Activated T-helper 17 cell treated with anti-CD3 and anti-CD28 coated beads, Interleukin-2, amount 50 U/mL, for 72 hours (primary cell): ENCODE measurements at places on chromosomes 11 and 22. TPM values are rescaled to one million over a fixed set of nuclear protein-coding genes. Genes with fewer than 3 reads are reported as not detected.

Gene TTC28
- total RNA-seq: 0.28 TPM

Gene KRTAP5-2
- total RNA-seq: not detected

DNA sequence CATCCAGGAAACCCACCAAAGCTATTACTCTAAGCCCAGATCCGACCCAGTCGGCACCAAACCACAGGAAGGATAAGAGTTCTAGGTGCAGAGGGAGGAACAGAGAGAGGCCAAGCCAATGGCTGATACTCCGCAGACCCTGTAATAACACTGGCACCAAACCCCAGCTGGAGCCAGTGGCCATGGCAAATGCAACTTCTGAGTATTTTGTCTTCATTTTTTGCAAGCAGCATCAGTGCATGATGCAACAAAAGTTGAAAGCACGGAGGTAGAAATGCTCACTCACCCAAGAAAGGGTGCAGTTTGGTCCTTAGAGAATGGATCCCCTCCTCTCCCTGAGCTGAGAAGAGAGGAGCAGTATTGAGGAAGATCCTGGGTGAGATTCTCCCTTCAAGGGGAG is 2.8 kb downstream of the TMEM121B start:
- peak overlapping the region; percentile 49 for H3K4me3 ChIP-seq
- H3K4me1 ChIP-seq: peaks cover 38% of the 10 kb centered on the region
- peak overlapping the region; percentile 32 for H3K27ac ChIP-seq
- peaks cover 8% of the 10 kb centered on the region for H3K27me3 ChIP-seq
- no peak for ATAC-seq

- H3K4me3 ChIP-seq: peak overlapping the region; percentile 79
- H3K27ac ChIP-seq: no peak overlapping the region
- ATAC-seq: peak; percentile 46
- no peaks in the 10 kb centered on the region for H3K27me3 ChIP-seq
These were observed 625 bp downstream of the RFPL2 start for GRCh38 chr22:32204040-32204855.

DNA sequence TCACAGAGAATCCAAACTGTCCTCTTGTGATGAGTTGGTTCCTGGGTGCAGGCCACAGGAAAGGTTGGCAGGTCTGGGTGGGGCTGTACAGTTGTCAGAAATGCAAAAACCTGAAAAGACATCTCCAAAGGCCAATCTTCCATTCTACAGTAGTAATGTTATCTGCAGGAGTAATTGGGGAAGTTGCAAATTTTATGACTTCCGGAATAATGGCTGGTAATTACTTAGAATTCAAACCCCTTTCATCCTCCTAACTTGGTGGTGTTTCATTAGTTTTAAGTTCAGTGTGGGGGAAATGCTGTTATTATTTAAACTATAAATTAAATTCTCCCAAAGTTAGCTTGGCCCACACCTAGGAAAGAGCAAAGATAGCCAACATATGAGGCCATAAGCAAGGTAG is 64.7 kb upstream of the FAT3 start:
- no peak overlapping the region for H3K27ac ChIP-seq
- H3K27me3 ChIP-seq: no peaks in the 10 kb centered on the region

GRCh38 chr22:39439170-39439569 is 17.6 kb upstream of the MGAT3 start:
- no peaks in the 10 kb centered on the region for H3K4me1 ChIP-seq
- H3K27me3 ChIP-seq: peaks cover 9% of the 10 kb centered on the region
- peak overlapping the region; percentile 16 for H3K4me3 ChIP-seq
- H3K36me3 ChIP-seq: no peaks in the 10 kb centered on the region
- H3K27ac ChIP-seq: no peak overlapping the region
- peak; percentile 61 for ATAC-seq

DNA sequence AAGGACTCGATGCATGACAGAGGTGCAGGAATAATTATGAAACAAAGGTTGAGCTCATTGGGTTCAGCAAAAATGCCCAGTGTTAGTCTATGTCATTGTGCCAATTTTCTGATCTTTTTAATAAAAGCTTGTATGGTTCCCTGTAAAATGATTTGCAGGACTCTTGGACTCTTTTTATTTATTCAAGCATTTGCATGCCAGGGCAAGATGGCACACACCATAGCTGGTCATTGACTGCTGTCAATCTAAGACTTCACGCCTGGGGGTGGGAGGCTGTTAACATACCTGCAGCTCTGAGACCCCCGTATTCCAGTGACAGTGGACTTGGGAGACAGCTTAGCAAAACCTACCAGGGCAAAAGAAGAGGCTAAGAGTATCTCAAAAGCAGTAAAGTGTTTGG is 32.0 kb upstream of the ANO1 start:
- no peaks in the 10 kb centered on the region for H3K36me3 ChIP-seq
- no peaks in the 10 kb centered on the region for H3K4me1 ChIP-seq
- peaks cover 41% of the 10 kb centered on the region for H3K27me3 ChIP-seq
- ATAC-seq: no peak

DNA sequence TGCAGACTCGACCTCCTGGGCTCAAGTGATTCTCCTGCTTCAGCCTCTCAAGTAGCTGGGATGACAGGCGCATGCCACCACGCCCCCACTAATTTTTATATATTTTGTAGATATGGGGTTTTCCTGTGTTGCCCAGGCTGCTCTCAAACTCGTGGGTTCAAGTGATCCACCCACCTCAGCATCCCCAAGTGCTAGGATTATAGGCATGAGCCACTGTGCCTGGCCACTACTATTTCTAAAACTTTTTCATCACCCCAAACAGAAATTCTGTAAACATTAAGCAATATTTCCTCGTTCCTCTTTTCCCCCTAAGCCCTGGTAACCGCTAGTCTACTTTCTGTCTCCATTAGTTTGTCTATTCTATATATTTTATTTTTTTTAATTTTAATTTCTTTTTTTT is 9.0 kb upstream of the ATG16L2 start:
- peaks cover 25% of the 10 kb centered on the region for H3K36me3 ChIP-seq
- H3K27ac ChIP-seq: no peak overlapping the region
- no peak for ATAC-seq
- H3K4me3 ChIP-seq: no peak overlapping the region
- H3K4me1 ChIP-seq: peaks cover 4% of the 10 kb centered on the region
- no peaks in the 10 kb centered on the region for H3K27me3 ChIP-seq

DNA sequence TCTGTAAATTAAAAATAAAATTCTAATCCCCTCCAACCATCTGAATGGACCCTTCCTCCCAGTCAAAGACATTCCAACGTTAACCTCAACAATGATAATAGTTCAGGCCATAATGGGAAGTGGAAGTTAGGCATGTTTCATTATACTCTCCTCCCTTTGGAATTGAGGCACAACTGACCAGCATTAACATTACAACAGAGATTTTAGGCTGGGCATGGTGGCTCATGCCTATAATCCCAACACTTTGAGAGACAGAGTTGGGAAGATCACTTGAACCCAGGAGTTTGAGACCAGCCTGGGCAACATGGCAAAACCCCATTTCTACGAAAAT is 2.4 kb upstream of the CTSF start:
- H3K27me3 ChIP-seq: peaks cover 18% of the 10 kb centered on the region
- no peaks in the 10 kb centered on the region for H3K36me3 ChIP-seq
- ATAC-seq: no peak
- H3K4me1 ChIP-seq: no peaks in the 10 kb centered on the region
- no peak overlapping the region for H3K27ac ChIP-seq

DNA sequence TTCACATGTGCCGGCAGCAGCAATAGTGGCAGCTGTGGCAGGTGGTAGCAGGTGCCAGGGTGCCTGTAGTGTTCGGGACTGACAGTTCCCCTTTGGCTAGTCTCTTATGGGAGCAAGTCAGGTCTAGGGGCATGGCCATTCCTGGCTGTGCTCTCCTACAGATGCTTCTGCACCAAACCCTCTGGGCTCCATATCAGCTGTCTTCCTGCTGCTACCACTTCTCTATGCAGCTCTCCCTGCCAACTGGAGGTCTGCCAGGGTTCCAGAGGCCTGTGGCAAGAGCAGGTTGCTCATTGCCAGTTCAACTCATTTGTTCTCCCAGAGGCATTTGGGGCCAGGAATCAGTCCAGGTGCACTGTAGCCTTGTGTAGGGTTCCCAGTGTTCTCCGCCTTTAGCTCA is 473.7 kb downstream of the JRKL start:
- H3K27me3 ChIP-seq: no peaks in the 10 kb centered on the region
- H3K36me3 ChIP-seq: no peaks in the 10 kb centered on the region
- ATAC-seq: no peak
- no peak overlapping the region for H3K4me3 ChIP-seq
- no peak overlapping the region for H3K27ac ChIP-seq

DNA sequence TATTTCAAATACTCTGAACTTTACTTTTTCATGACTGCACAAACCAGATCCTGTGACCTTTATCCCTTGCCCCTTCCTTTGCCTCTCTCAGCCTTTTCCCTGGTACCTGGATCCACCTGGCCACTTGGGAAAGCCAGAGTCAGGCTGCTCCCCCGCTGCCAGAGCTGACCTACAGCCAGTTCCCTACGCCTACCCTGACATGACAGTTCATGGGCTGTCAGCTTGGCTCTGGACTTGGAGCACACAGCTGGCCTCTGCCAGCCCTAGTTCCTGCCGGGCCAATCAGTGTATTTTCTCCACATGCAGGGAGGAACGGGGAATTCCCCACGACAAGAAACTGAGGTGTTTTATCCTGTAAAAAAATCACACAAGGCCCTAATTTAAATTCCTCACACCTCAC is 382.6 kb downstream of the INSC start:
- peaks cover 7% of the 10 kb centered on the region for H3K27me3 ChIP-seq
- no peak overlapping the region for H3K4me3 ChIP-seq
- no peaks in the 10 kb centered on the region for H3K4me1 ChIP-seq
- no peak for ATAC-seq
- no peaks in the 10 kb centered on the region for H3K36me3 ChIP-seq

Gene DCHS1
- total RNA-seq: 0.26 TPM

DNA sequence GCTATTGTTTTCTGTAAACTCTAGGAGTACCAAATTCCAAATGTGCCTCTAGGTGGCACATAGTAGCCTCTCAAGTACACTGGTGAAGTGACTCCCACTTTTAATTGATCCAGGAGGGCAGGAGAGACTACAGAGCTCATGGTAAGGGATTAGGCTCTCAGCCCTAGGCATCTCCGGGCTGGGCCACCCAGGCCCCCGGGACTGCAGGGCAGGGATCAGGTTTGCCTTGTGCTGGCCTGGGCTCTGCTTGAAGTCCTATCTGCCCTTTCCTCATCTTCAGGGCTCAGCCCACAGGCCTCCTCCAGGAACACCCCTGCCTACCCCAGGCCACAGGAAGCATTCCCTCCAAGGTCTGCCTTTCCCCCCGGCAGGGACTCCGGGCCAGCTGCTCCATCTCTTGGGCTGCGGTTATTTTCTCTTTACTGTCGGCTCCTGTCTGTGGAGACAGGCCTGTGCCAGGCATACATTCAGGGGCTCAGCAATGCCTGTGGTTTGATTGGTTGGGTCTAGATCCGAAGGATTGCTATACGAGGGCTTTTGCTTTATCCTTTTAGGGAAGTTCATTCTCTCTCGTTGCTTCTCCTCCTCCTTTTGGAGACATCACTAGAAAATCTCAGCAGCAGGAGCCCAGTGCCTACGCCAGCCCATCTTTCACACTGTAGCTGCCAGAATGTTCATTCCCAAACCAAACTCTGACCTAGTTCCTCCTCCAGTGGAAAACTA is 32.8 kb downstream of the PARVA start:
- H3K4me1 ChIP-seq: no peaks in the 10 kb centered on the region
- no peaks in the 10 kb centered on the region for H3K36me3 ChIP-seq
- H3K4me3 ChIP-seq: no peak overlapping the region
- no peak for ATAC-seq
- H3K27ac ChIP-seq: no peak overlapping the region
- no peaks in the 10 kb centered on the region for H3K27me3 ChIP-seq

Gene HBG1
- not detected for total RNA-seq
